LHCN-M2 (cell line): ENCODE measurements at places on chromosomes 4 and X. TPM values are rescaled to one million over a fixed set of nuclear protein-coding genes. Genes with fewer than 3 reads are reported as not detected.

ATRX gene
- 43.3 and 48.9 TPM in 2 replicates for total RNA-seq

SOWAHB gene
- total RNA-seq: not detected in 2 replicates

SULT1E1 gene
- total RNA-seq: not detected in 2 replicates

BEX1 gene
- 11.0 and 11.5 TPM in 2 replicates for total RNA-seq

MEPE gene
- not detected in 2 replicates for total RNA-seq

CPZ gene
- 2.8 and 4.1 TPM in 2 replicates for total RNA-seq

SSX4B gene
- not detected in 2 replicates for total RNA-seq

VSIG1 gene
- total RNA-seq: not detected in 2 replicates

GABRB1 gene
- total RNA-seq: not detected in 2 replicates

HTN3 gene
- total RNA-seq: not detected in 2 replicates

CASP6 gene
- total RNA-seq: 29.6 and 33.0 TPM in 2 replicates

C4orf46 gene
- 33.8 and 42.6 TPM in 2 replicates for total RNA-seq
